CD4-positive, alpha-beta memory T cell (primary cell): ENCODE measurements at places on chromosomes 2 and 18. TPM values are rescaled to one million over a fixed set of nuclear protein-coding genes. Genes with fewer than 3 reads are reported as not detected.

- H3K36me3 ChIP-seq: no peaks in the 10 kb centered on the region
- no peak for DNase-seq
- H3K27me3 ChIP-seq: peaks cover 19% of the 10 kb centered on the region
- H3K4me3 ChIP-seq: no peak overlapping the region
Observed at GRCh38 chr2:98854682-98855081, 81.3 kb downstream of the CRACDL start.

- peaks cover 5% of the 10 kb centered on the region for H3K4me1 ChIP-seq
- DNase-seq: no peak
- no peaks in the 10 kb centered on the region for H3K36me3 ChIP-seq
- H3K4me3 ChIP-seq: no peak overlapping the region
Observed at GRCh38 chr2:37819186-37819585, 105.9 kb upstream of the RMDN2 start.

DNA sequence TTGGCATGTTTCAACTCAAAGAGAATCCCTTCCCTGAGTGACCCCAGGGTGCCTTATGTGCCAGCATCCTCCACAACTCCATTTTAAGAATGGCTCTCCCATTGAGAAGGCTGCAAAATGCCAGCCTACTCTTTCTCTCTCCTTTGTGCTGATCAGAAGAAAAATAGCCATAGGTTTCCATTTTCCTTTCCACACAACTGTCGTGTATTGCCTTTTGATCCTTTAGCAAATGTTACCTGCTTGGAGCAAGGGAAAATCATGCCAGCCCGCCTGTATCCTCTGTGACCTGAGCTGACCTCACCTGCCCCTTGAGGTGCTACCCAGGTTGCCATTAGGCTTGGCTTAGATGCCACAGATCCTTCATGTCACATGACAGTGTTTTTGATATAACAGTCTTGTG lies 38.8 kb downstream of the DPYSL5 start:
- no peak for DNase-seq
- no peaks in the 10 kb centered on the region for H3K36me3 ChIP-seq
- no peaks in the 10 kb centered on the region for H3K27me3 ChIP-seq

Gene NFATC1
- 64.3 TPM for total RNA-seq

DNA sequence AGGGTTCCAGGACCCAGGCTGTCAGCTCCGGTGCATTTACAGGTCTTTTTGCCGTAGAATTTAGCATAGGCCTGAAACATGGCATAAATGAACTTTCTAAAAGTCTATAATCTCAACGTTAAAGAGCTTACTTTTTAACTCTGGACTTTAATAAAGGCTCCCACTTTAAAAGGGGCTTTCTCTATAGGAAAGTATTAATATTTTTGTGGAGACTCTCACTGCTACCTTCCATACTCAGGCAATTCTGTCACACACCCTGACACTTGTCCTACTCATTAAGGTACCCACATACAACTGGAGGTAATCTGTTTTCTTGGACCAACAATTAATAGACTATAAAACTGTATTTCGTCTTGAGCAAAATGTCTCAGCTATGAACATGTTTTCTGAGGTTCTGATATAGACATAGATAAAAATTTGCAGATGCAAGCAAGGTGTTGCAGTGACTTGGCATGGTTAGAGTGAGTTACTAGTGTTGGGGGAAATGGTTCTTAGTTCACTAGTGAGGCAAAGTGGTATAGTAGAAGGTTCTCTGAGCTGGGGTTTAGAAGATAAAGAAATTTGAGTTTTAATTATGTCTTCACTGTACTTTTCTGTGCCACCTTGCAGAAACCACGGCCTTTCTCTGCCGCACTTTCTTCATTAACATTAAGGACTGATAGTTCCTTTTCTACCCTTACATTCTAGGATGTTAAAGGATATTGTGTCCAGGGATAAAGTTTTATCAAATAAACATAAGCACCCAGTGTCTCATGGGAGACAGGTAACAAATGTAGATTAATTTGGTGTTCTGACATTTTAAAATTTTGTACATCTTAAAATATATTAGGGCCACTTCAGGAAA lies 10.8 kb upstream of the NR4A2 start:
- H3K27ac ChIP-seq: peak overlapping the region; percentile 99
- H3K36me3 ChIP-seq: no peaks in the 10 kb centered on the region
- peaks cover 36% of the 10 kb centered on the region for H3K4me1 ChIP-seq
- H3K27me3 ChIP-seq: no peaks in the 10 kb centered on the region
- peak; percentile 22 for DNase-seq

DNA sequence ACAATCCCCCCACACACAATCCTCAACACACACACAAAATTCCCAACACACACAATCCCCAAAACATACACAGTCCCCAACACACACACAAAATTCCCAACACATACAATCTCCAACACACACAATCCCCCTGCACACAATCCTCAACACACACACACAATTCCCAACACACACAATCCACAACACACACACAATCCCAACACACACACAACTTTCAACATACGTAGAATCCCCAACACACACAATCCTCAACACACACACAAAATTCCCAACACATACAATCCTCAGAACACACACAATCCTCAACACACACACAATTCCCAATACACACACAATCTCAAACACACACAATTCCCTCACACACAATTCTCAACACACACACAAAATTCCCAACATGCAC lies 2.6 kb upstream of the PDCD1 start:
- no peaks in the 10 kb centered on the region for H3K36me3 ChIP-seq
- H3K27me3 ChIP-seq: no peaks in the 10 kb centered on the region
- peaks cover 81% of the 10 kb centered on the region for H3K4me1 ChIP-seq
- H3K27ac ChIP-seq: no peak overlapping the region

GRCh38 chr18:10157706-10158105 lies 243.9 kb downstream of the VAPA start:
- H3K36me3 ChIP-seq: no peaks in the 10 kb centered on the region
- no peak overlapping the region for H3K4me3 ChIP-seq
- DNase-seq: no peak
- no peaks in the 10 kb centered on the region for H3K4me1 ChIP-seq

GRCh38 chr2:160564591-160564990 lies 71.0 kb upstream of the RBMS1 start:
- DNase-seq: no peak
- no peak overlapping the region for H3K4me3 ChIP-seq
- no peak overlapping the region for H3K27ac ChIP-seq
- no peaks in the 10 kb centered on the region for H3K27me3 ChIP-seq
- no peaks in the 10 kb centered on the region for H3K36me3 ChIP-seq

DNA sequence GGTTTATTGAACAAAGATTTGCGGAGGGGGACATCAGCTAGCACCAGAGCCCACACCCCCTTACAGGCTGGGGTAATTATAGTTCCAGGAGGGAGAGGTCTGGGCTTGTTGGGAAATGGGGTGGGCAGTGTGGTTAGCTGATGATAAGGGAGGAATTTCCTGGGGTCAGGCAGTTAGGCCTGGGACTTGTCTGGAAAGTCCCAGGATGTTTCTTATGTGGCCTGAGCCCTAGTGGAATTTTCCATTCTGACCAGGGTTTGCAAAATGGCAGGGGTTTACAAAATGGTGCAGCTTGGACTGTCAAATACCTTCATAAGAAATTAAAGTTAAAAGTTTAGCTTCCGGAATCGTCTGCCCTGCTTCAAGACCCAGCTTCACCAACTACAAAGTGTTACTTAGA lies 199.1 kb downstream of the FBXO15 start:
- no peaks in the 10 kb centered on the region for H3K27me3 ChIP-seq
- no peaks in the 10 kb centered on the region for H3K36me3 ChIP-seq
- no peak overlapping the region for H3K4me3 ChIP-seq
- H3K27ac ChIP-seq: no peak overlapping the region

Gene TMEM163
- total RNA-seq: not detected

Gene CYP26B1
- not detected for total RNA-seq

GRCh38 chr2:202831242-202832220 lies 40.0 kb downstream of the ICA1L start:
- peaks cover 9% of the 10 kb centered on the region for H3K4me1 ChIP-seq
- DNase-seq: peak; percentile 48
- no peaks in the 10 kb centered on the region for H3K27me3 ChIP-seq
- no peak overlapping the region for H3K27ac ChIP-seq

Gene ACVR1
- total RNA-seq: 26.9 TPM

Gene CDH20
- not detected for total RNA-seq

Gene FHOD3
- total RNA-seq: not detected

Gene FEV
- total RNA-seq: not detected

Gene GALNT13
- total RNA-seq: not detected

DNA sequence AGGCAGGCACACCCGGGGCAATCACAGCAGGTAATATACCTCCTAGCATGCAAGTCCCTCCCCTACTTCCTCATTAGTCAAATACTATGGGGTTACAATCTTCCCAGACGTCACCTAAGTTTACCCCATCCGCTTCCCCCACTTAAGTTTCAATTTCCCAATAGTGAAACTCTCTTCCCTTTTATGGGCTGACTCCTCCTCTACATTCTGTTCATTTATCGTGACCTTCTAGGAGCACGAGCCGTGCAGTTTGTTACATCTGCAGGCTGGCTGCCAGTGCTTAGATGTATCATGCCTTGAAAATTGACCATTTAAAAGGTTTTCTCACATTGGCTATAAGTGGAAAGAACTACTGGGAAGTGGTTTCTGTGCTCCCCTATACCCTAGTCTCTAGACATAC lies 1357.8 kb upstream of the CRIM1 start:
- H3K27ac ChIP-seq: no peak overlapping the region
- no peaks in the 10 kb centered on the region for H3K27me3 ChIP-seq
- DNase-seq: no peak
- H3K4me1 ChIP-seq: no peaks in the 10 kb centered on the region
- H3K4me3 ChIP-seq: no peak overlapping the region

- H3K4me3 ChIP-seq: no peak overlapping the region
- H3K36me3 ChIP-seq: no peaks in the 10 kb centered on the region
- DNase-seq: no peak
Observed at GRCh38 chr18:50842846-50843245, 23.0 kb upstream of the MRO start.

GRCh38 chr18:5420906-5421305 lies 122.9 kb downstream of the EPB41L3 start:
- no peaks in the 10 kb centered on the region for H3K4me1 ChIP-seq
- H3K36me3 ChIP-seq: no peaks in the 10 kb centered on the region
- no peaks in the 10 kb centered on the region for H3K27me3 ChIP-seq
- no peak for DNase-seq
- no peak overlapping the region for H3K27ac ChIP-seq
- H3K4me3 ChIP-seq: no peak overlapping the region

- H3K27ac ChIP-seq: no peak overlapping the region
- peaks cover 14% of the 10 kb centered on the region for H3K27me3 ChIP-seq
- peaks cover 2% of the 10 kb centered on the region for H3K4me1 ChIP-seq
- DNase-seq: no peak
- H3K4me3 ChIP-seq: no peak overlapping the region
Observed at GRCh38 chr18:48394176-48394575, 15.0 kb downstream of the ZBTB7C start.

Gene STARD6
- not detected for total RNA-seq
